Activated CD4-positive, alpha-beta T cell treated with anti-CD3 and anti-CD28 coated beads, Interleukin-2, Interleukin-4, amounts not matched to agents 100 ng/mL and 50 ng/mL, durations not matched to agents 16 hours and 8 hours (primary cell): ENCODE measurements at places on chromosomes 6 and 20.
A peak's percentile ranks its signal among the peaks of the same experiment; 100 is the strongest.

- DNase-seq: no peak
These were observed 6.0 kb downstream of the SDC4 start for GRCh38 chr20:45341939-45342854.

DNA sequence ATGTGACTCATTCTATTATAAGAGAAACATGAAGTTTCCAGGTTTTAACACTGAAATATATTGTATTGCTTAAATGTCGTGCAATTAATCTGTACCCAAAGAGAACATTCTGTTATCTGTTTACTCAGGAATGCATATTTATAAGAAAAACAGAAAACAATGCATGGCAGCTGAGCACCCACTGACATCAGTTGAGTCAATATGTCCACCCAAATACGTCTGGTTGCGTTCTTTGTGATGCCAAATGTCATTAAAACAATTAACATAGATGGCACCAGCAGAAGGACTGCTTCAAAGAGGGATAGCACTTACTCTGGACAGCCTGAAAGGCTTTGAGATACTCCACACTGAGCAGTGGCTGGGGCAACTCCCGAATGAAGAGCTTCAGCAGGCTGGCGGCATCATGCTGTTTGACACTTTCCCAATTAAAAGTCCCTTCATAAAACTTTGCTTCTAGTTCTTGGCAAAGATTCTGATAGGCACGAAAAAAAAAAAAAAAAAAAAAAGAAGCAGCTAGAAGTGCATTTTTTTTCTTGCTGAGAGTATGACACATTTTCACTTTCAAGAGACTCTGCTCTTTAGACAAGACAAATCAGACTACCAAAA is 102.3 kb downstream of the ARHGAP18 start:
- DNase-seq: no peak

DNA sequence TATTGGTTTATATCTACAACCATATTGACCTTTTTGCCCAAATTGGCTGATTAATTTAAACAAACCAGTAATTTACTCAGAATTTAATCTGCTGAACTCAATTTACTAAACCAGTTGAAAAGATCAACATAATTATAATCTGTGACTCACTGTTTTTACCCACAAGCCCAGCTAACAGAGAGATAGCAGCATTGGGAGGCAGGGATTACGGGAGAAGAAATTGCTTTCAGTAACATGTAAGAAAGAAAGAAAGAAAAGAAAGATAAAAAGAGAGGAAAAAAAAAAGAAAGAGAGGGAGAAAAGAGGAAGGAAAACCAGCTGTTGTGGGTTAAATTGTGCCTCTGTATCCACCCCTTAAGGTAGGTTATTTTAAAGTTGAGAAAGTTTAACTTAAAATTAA is 13.3 kb upstream of the RHAG start:
- DNase-seq: no peak

DNA sequence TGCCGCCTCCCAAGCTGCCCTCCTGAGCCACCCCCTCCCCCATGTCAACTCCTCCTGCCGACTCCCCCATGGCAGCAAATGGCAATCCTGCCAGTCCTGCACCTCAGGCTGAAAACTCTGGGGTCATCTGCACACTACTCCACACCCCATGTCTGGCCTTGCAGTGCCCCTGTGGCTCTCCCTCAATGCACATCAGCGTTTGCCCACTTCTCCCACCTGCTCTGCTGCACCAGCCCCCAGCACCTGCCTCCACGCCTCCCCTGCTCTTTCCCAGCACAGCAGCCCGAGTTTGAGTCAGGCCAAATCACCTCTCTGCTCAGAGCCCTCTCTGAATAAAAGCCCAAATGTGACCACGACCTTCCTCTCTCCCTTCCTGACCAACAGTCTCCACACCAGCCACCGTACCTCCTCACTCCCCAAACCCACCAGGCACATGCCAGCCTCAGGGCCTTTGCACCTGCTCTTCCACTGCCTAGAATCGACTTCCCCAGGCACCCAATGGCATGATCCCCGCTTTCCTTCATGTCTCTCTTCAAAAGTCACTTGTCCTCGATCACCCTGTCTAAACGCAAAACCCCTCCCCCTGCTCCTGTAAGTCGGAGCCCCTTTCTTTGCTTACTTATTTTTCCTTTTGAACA is 4.3 kb downstream of the PXDC1 start:
- no peak for DNase-seq

GRCh38 chr6:30493643-30494250 is 4.4 kb downstream of the HLA-E start:
- no peak for DNase-seq

DNA sequence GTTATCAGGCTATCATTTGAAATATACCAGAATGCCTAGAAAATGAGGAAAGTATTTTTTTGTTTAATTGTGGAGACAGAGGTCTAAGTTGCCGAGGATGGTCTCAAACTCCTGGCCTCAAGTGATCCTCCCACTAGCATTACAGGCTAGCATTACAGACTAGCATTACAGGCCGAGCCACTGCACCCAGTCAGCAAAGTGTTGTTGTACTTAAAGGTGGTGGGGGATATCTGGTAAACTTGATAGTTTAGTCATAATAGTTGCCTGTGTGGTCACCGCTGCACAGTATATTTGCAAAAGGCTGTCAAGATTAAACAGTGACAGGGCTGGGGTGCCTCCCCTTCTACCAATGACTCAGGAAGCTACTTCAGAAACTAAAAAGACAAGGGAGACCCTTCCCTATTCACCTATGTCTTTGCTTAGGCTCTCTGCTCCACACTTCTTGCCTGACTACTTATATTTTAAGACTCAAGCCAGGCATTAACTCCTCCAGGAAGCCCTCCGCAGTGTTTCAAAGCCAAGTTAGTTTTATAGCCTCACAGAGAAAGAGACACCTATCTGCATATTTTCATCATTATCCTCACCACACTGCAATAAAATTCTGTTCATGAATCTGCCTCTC is 3.1 kb upstream of the AKIRIN2 start:
- DNase-seq: peak; percentile 92
